ENCODE measurements at places on chromosomes 7 and 10. TPM values are rescaled to one million over a fixed set of nuclear protein-coding genes. Genes with fewer than 3 reads are reported as not detected.

The CCL24 gene
- total RNA-seq: not detected

The GBX1 gene
- total RNA-seq: not detected

The AKR1C1 gene
- 584 TPM for total RNA-seq

The ZDHHC4 gene
- 54.0 TPM for total RNA-seq

The CNNM1 gene
- 21.9 TPM for total RNA-seq

The GOLGA7B gene
- total RNA-seq: 4.0 TPM

The PLXNA4 gene
- 0.49 TPM for total RNA-seq

The TUBB8 gene
- total RNA-seq: not detected

The GALNT17 gene
- not detected for total RNA-seq

The ERV3-1 gene
- 4.0 TPM for total RNA-seq

The PITX3 gene
- total RNA-seq: 0.46 TPM

The STEAP4 gene
- total RNA-seq: not detected

The LANCL2 gene
- total RNA-seq: 13.4 TPM

The FAM25A gene
- not detected for total RNA-seq

The ODAD2 gene
- total RNA-seq: not detected

All from A549 treated with ZK216348 at 1 μM for 4 hours (cell line).